ENCODE measurements at places on chromosomes 11 and 22. TPM values are rescaled to one million over a fixed set of nuclear protein-coding genes. Genes with fewer than 3 reads are reported as not detected.

GRCh38 chr11:101445761-101446160 lies 138.0 kb downstream of the TRPC6 start:
- no peak for DNase-seq

DNA sequence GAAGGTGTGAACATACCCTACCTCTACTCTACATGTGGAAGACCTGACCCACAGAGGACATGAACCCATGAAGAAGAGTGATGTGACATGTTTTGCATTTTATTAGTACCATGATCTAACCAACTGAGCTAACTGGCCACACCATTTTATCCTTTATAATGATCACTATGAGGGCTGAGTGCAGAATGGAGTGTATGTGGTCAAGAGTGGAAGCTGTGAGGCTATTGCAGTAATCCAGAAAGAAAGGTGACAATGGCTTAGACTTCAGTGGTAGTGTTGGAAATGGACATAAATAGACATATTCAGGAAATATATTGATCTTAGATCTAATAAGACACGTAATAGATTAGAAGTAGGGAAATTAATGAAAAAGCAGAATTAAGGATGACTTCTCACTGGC lies 3.8 kb downstream of the SRSF8 start:
- DNase-seq, result no peak

- no peak for DNase-seq
Measured at GRCh38 chr22:49015993-49016908, 811.4 kb downstream of the BRD1 start.

DNA sequence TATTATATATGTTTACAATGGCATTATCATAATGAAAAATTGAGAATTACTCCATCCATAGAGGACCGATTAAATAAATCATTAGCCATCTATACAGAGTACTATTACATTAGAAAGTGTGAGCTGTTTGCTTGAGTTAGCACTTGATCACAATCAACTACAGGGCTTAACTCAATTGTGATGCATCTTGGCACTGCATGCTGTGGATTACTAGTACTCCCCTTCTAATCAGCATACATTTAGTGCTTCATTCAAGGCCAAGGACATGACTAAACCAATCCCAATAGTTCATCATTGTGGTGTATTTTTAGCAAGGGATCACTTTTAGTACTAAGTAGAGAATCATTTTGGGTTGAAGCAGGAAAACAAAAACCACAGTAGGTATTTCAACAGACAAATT lies 23.5 kb upstream of the ARHGAP42 start:
- no peak for DNase-seq

- DNase-seq, result no peak
Measured at GRCh38 chr22:24232725-24233124, 12.2 kb downstream of the GGT5 start.

DNA sequence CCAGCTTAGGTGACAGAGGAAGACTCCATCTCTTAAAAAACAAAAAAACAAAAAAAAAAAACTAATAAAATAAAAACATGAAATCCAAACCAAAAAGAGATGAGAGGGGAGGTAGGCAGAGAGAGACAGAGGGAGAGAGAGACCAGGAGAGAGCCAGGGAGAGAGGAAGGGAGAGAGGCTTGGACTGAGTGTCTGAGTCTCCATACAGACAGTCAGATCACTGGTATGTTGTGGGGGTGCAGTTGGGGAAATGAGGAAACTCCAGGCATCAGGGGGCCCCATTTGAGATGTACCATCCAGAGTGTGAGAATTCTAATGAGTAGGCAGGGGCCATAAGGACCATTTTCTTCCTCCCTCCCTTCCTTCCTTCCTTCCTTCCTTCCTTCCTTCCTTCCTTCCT lies 53.1 kb upstream of the SEPTIN5 start:
- no peak for DNase-seq

DNA sequence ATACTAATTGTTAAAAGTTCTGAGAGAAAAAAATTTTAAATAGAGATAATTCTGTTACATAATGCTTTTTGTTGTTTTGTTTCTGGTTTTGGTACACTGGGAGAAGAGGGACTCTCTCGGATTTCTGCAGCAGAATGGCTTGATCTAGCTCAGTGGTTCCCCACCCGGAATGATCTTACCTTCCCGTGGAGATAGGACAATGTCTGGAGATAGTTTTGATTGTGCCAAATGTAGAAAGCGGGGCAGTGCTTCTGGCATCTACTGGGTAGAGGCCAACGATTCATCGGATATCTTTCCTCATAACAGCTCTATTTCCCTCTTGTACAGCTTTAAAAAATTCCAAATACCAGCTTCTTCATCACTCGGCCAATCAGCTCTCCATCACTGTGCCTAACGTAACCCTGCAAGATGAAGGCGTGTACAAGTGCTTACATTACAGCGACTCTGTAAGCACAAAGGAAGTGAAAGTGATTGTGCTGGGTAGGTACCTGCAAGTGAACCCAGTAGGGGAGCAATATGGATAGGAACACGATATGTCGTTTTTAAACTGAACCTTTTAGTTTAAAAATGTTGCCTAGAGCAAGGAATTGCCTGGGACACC lies 13.2 kb downstream of the CRTAM start:
- DNase-seq, result no peak

- no peak for DNase-seq
Measured at GRCh38 chr22:17012267-17012666, 4.2 kb upstream of the GAB4 start.

DNA sequence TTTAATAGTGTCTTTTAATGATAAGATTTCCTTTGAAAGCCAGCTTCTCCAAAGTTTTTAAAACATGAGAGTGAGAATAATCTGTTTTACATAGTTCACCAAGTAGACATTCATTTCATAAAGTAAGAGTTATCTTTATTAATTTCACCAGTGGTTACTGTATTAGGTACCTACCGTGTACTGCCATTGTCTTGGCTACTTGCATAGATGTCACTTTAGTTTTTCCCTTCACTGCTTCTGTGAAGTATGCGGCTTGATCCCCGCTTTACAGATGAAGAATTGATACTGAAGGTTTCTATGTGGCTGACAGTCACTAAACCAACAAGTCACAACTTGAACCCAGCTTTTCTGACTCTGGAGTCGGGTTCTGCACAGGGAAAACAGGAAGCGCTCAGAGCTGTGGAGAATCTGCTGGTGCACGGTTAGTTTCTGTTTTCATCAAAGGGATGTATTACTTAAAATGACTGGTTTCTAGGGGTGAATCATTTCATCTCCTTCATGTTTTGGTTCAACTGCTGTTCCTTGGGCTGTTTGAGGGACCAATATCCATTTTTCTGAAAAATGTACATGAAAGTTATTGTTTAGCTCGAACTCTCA lies 39.3 kb upstream of the MYO18B start:
- DNase-seq, result no peak

- no peak for DNase-seq
Measured at GRCh38 chr11:62444835-62445234, 26.0 kb downstream of the SCGB1A1 start.

DNA sequence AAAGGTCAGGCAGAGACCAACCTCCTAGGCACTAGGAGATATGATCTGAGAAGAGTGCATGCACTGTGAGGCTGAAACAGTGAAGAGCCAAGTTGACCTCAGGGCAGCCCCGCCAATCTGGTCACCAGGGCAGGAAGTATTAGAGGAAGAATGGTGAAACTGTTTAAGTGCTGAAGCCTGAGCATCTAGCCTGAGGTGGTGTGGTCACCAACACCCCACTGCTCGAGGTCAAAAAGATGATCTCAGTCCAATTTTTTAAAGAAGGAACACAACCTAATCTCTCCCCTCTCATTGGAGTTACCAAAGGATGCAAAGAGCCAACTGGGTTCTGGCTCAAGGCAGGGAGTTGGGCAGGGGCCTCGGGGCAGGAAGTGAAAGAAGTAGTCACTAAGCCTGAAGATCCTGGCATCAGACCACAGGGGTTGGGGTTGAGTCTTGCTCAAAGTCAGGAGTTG lies 4.0 kb downstream of the APBB1 start:
- no peak for DNase-seq

DNA sequence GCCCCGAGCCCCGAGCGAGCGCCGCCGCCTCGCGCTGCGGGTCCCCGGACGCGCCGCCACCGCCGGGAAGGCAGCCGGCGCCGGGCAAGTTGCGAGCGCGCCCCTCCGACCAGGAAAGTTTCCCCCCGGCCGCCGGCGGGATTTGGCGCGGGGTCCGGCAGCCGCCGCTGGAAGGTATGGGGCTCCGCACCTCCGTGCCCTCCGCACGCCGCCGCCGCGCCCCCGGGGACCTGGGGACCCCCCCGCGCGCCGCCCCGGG lies 281 bp downstream of the TSPAN18 start:
- DNase-seq, result no peak

GRCh38 chr11:61574611-61575010 lies 6.3 kb downstream of the SYT7 start:
- DNase-seq, result no peak

DNA sequence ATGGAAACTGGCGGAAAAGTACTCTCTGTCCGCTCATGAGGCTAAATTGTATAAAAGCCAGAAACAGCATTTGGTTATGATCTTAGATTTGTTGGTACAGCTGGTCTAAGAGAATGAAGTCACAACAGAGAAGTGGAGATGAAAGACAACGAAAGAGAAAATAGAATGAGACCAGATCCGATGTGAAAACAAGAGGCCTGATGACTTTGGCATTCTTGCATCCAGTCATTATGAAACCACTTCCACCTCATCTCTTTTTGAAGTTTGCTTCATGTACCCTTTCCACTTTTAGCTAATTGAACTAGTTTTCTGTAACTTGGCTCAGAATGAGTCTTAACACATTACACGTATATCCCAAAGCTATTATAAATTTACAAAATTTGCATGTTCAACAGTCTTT lies 1431.7 kb downstream of the LRRC4C start:
- no peak for DNase-seq

DNA sequence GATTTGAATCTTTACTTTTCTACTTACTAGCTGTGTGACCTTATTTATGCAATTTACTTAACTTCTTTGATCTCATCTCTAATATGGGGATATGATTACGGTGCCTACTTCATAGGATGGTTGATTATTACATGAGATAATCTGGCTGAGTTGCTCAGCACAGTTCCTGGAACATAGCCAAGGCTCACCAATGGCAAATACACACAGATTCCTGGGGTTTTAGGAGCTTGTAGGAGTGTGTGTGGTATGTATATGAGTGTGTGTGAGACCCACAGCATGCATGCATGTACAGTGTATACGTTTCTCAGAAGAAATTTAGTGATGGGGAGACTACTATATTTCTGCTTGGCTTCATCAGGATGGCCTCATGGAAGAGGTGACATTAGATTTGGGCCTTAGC lies 256.9 kb downstream of the KIRREL3 start:
- no peak for DNase-seq

GRCh38 chr22:44524806-44525205 lies 26.8 kb upstream of the RTL6 start:
- DNase-seq, result no peak

GRCh38 chr11:46778416-46778815 lies 59.4 kb downstream of the F2 start:
- DNase-seq, result no peak

DNA sequence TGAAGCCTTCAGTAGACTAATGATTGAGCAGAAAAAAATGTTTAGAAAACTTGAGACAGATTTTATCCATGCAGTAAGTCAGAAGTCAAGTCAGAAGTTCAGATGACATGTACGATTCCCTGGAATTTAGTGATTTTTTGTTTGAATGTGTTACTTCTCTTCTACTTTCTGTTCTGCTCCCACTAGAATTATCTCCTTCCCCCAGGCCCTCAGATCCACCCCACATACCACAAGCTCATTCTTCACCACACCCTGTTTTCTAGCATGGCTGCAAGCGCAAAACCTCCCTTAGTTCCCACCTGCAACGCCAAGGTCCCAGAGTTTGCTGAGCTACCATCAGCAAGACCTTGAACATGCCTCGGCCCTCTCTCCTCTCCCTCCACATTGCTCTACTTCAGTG lies 64.1 kb downstream of the KCNJ1 start:
- no peak for DNase-seq

GRCh38 chr11:134349802-134350355 lies 18.1 kb downstream of the GLB1L2 start:
- DNase-seq, result no peak

GRCh38 chr11:119892311-119892808 lies 163.4 kb upstream of the NECTIN1 start:
- DNase-seq, result no peak

- no peak for DNase-seq
Measured at GRCh38 chr11:61627850-61628661, 47.2 kb upstream of the SYT7 start.

DNA sequence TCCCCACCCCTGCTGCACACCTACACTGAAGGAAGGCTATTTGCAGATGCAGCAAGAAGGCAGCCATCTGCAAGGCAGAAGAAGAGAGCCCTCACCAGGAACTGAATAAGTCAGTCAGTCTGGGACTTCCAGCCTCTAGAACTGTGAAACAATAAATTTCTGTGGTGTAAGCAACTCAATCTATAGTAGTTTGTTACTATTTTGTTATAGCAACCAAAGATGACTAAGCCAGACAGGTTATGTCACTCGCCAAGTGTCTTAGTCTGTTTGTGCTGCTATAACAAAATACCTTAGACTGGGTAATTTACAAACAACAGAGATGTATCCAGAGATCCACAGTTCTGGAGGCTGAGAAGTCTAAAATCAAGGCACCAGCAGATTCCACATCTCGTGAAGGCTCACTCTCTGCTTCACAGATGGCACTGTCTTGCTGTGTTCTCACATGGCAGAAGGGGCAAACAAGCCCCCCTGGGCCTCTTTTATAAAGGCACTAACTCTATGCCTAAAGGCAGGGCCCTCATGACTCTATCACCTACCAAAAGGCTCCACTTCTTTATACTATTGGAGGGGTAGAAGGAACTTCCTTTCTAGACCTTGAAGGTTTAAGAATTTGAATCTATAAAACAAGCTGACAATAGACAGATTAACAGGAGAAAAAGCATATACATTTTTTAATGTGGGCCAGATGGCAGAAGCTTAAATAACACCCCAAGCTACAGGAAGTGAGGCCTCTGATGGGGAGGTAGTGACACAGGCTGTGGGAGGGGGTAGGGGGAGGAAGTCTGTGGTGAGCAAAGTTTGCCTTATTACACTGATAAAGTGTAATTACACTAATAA lies 12.3 kb downstream of the APOL6 start:
- no peak for DNase-seq

The DCDC1 gene
- polyA plus RNA-seq, result 4.9 TPM

The ME3 gene
- polyA plus RNA-seq, result 29.1 TPM

The MYBPC3 gene
- 0.12 TPM for polyA plus RNA-seq

The XKR3 gene
- polyA plus RNA-seq, result not detected

The MICAL2 gene
- 9.2 TPM for polyA plus RNA-seq

The SCN2B gene
- 4.4 TPM for polyA plus RNA-seq

The CYP2R1 gene
- 23.0 TPM for polyA plus RNA-seq

The CALCA gene
- polyA plus RNA-seq, result 11.6 TPM

The VWCE gene
- 1.9 TPM for polyA plus RNA-seq

The TEAD1 gene
- polyA plus RNA-seq, result 88.3 TPM

The KRTAP5-8 gene
- polyA plus RNA-seq, result 0.70 TPM
